ENCODE measurements at places on chromosomes 6 and 20. TPM values are rescaled to one million over a fixed set of nuclear protein-coding genes. Genes with fewer than 3 reads are reported as not detected.

DNA sequence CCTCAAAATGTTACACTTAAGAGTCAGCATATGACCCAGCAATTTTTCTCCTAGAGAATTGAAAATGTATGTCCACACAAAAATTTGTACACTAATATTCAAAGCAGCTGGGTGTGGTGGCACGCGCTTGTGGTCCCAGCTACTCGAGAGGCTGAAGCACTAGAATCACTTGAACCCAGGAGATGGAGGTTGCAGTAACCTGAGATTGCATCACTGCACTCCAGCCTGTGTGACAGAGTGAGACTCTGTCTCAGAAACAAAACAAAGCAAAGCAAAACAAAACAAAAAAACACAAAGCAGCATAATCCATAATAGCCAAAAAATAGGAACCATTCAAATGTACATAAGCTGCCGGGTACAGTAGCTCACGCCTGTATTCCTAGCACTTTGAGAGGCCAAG is 1.6 kb upstream of the RPF2 start:
- H3K27ac ChIP-seq = peak overlapping the region; percentile 99
- H3K4me1 ChIP-seq = peaks cover 27% of the 10 kb centered on the region
- peaks cover 10% of the 10 kb centered on the region for H3K36me3 ChIP-seq
- H3K4me3 ChIP-seq = peak overlapping the region; percentile 98

DNA sequence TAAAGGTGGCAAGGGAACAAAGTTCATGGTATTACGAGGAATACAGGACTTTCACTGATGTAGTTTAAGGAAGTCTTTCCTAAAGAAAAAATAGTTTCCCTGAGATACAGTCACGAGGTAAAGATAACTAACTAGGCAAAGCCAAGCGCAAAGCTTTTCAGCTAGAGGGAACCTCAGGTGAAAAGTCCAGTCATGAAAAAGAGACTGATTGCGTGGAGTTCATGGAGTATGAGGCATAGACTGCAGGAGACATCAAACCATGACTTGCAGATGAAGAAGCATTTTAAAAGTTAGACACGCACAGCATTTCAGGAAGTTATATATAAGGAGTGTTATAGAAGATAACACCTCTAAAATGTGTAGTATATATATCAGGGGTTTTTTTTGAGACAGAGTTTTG is 205.6 kb upstream of the ZNF184 start:
- no peak for DNase-seq
- H3K27me3 ChIP-seq = peaks cover 54% of the 10 kb centered on the region
- peaks cover 12% of the 10 kb centered on the region for H3K4me1 ChIP-seq
- no peak overlapping the region for H3K27ac ChIP-seq
- H3K4me3 ChIP-seq = no peak overlapping the region

DNA sequence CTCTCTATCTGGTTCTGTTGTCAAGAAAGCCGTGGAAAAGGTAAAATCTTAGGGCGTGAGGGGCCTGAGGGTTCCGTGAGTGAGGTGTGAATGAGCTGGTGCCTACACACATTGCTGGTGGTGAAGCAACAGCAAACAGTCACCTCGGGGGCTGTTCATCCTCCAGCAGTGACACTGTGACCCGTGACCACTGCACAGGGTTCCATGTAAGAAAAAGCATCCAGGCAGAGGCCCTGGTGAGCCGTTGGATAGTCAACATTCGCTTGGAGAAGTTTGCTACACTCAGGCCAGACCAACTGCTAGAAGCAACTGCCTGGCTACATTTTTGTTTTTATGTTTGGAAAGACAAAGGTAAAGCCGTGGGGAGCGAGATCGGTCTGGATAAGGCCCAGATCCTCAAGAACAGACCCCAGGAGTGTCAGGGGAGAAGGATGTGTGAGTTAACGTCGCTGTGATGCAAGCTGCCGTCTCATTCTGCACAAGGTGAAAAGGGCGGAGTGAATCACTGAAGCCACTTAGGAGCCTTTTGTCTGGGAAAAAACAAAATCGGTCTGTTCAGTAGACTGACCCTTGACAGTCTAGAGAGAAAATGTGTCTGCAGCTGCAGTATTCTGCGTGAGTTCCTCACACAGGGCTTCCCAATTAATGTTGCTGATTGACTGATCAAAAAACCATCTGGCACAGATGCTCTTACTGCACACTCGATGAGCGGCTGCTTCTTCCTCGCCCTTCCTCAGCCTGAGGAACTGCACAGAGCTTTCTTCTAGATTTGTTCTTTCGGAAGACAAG is 404.0 kb downstream of the SMOC2 start:
- H3K4me1 ChIP-seq = peaks cover 4% of the 10 kb centered on the region
- no peaks in the 10 kb centered on the region for H3K27me3 ChIP-seq
- no peak for DNase-seq
- peaks cover 5% of the 10 kb centered on the region for H3K36me3 ChIP-seq

- peaks cover 4% of the 10 kb centered on the region for H3K27me3 ChIP-seq
- peaks cover 5% of the 10 kb centered on the region for H3K36me3 ChIP-seq
- DNase-seq = no peak
- H3K4me1 ChIP-seq = peaks cover 5% of the 10 kb centered on the region
- H3K4me3 ChIP-seq = no peak overlapping the region
Observed at GRCh38 chr6:15108383-15108715, 137.5 kb upstream of the JARID2 start.

GRCh38 chr6:25889877-25890853 is 16.1 kb upstream of the SLC17A3 start:
- no peaks in the 10 kb centered on the region for H3K27me3 ChIP-seq
- H3K4me1 ChIP-seq = no peaks in the 10 kb centered on the region
- no peak overlapping the region for H3K27ac ChIP-seq
- no peaks in the 10 kb centered on the region for H3K36me3 ChIP-seq
- no peak for DNase-seq

The ZBTB46 gene
- 0.25 TPM for total RNA-seq

The SLC4A11 gene
- 1.9 TPM for total RNA-seq

The PAX1 gene
- total RNA-seq = not detected

All from natural killer cell treated with Interleukin-12 subunit alpha and Interleukin-12 subunit beta and Interleukin-15 and Interleukin-18, amount 100 ng/mL, for 72 hours (primary cell).